ENCODE measurements at places on chromosomes 11 and 22.

DNA sequence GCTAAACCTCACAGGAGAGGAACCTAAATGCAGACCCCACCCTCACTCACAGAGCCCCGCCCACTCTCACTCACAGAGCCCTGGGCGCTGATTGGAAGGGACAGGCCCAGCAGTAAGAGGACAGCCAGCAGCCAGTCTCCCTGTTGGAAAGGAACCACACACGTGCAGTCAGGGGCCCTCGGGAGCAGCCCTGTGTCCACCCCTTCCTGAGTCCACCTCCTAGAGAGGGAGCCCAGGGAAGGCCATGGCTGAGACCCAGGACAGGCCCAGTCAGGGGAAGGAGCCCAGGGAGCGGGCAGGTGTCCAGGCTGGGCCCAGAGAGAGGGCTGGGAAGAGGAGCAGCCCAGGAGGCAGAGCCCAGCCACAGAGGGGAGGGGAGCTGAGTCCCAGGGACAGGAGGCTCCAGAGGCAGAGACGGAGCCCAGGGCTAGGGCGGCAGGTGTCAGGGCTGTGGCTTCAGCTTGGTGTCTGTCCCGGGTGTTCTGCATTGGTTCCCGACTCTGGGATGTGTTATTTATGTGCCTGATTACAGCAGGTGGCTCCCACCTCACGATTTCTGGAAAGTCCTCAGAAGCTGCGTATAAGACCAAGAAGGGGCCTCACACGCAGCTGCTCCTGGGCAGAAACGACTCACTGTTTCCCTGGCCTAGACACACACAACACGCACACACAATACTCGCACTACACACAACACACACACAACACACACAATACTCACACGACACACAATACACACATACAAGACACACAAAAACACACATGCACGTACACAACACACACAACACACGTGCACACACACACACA is 9.0 kb upstream of the APOBEC3H start:
- H3K4me1 ChIP-seq = peaks cover 84% of the 10 kb centered on the region
- H3K27me3 ChIP-seq = no peaks in the 10 kb centered on the region
- peak overlapping the region; percentile 97 for H3K27ac ChIP-seq
- DNase-seq = no peak
- no peak overlapping the region for H3K4me3 ChIP-seq
- H3K36me3 ChIP-seq = peaks cover 37% of the 10 kb centered on the region

GRCh38 chr11:14418801-14419417 is 59.9 kb upstream of the RRAS2 start:
- H3K4me3 ChIP-seq = no peak overlapping the region
- H3K27me3 ChIP-seq = no peaks in the 10 kb centered on the region
- no peak overlapping the region for H3K27ac ChIP-seq
- DNase-seq = no peak
- H3K36me3 ChIP-seq = no peaks in the 10 kb centered on the region

DNA sequence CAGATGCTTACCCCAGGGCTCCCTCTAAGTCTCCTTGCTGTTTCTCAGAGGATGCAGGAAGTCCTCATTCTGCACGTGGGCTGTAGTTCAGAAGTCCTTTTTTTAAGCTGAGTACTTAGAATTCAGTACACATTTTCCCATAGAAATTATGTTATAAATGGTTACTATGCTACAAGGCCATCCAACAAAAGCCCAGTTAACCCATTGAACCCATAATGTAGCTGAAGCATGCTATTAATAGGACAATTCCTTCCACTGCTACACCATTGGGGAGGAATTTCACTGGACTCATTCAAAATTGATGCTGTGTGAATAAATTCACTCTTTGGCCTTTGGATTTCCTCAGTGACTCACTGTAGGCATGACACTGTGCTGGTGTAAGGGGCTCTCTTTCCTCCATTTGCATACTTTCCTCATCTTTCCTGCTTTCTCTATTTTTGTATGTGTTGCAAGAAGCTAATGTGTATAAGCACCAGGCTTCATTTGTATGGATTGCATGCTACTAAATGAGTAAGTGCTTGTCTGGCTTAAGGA is 148.0 kb downstream of the NTM start:
- H3K27me3 ChIP-seq = no peaks in the 10 kb centered on the region
- H3K27ac ChIP-seq = no peak overlapping the region

DNA sequence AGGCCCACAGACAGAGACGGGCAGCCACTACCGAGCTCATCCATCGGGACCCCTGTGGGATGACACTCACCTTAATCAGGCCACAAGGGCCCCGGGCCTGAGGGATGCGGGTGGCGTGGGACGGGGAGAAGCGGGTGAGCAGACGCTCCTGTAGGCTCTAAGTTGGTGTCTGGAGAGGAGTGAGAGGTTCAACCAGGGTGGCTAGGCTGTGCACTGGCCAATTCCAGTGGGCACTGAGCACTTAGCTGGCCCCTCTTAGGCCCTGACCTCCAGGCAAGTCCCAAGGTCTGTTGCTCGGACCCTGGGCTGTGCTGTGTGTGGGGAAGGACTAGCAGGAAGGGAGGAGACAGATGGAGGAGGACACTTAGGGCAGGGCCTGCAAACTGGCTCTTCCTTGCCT is 139.3 kb downstream of the ST3GAL4 start:
- no peaks in the 10 kb centered on the region for H3K36me3 ChIP-seq
- H3K4me3 ChIP-seq = no peak overlapping the region

DNA sequence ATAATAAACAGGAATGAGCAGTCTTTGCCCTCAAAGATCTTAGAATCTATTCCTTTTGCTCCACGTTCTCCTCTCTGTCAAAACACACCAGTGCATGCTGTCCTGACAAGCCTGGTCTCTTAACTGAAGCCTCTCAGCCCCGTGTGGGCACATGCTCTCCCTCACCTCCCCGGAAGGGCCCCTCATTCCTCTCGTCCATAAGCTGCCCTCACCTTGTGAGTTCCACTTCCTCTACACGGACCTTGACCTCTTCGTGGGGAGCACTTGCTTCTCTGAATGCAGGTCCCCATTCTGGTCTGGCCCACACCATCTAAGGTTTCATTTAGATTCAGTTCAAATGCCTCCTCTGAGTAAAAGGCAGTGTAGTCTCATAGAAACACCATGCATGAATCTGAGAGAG is 412.3 kb upstream of the SYN3 start:
- no peaks in the 10 kb centered on the region for H3K27me3 ChIP-seq
- peak overlapping the region; percentile 25 for H3K27ac ChIP-seq
- H3K4me3 ChIP-seq = no peak overlapping the region
- H3K4me1 ChIP-seq = no peaks in the 10 kb centered on the region

DNA sequence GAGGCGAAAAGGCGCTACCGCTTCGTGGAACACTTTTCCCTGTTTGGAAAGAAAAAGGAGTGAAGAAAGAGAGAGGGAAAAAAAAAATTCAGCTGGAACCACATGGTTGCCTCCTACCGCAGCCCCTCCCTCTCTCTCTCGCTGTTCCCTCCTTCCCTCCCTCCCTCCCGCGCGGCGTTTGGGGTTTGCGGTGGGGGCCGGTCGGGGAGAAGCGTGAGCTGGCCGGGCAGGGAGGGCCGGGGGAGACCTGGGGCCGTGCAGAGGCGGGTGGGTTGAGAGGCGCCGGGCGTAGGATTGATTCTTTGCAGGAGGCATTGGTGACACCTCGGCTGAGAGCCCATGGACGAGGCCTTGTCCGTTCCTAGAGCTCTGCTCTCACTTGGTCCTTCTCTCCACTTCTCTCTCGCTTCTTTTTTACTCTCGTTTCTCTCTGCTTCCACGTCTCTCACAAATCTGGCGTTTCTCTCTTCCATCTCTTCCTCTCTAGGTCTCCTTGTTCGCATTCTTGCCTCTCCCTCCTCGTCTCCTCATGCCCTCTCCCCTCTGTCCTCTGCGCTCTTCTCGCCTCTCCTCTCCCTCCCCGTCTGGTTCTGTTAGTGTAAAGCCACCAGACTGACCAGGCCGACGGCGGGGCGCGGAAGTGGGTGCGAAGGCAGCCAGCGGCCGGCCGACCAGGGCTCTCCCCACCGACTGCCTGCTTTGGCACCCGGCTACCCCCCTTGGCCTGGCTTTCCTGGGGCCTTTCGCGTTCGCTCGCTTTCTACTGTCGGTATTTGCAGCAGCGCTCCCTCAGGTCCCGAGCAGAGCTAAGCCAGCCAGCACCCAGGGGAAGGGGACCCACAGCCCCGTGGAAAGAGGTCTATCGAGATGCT is at the start of gene CLMP:
Gene CLMP, minus strand, starts transcription at position 61 of the 872 bp plus-strand sequence. CDS start 308 bp downstream, outside the sequence.
- peaks cover 77% of the 10 kb centered on the region for H3K27me3 ChIP-seq
- H3K4me3 ChIP-seq = peak within 1 kb of the TSS; percentile 60
- peaks cover 29% of the 10 kb centered on the region for H3K4me1 ChIP-seq
- no peak for DNase-seq
- H3K27ac ChIP-seq = no peak within 1 kb of the TSS
- H3K36me3 ChIP-seq = peaks cover 2% of the 10 kb centered on the region

- H3K27ac ChIP-seq = no peak overlapping the region
- H3K4me3 ChIP-seq = no peak overlapping the region
- H3K27me3 ChIP-seq = no peaks in the 10 kb centered on the region
- peaks cover 13% of the 10 kb centered on the region for H3K36me3 ChIP-seq
These were observed 154.8 kb downstream of the UVRAG start for GRCh38 chr11:75969626-75970308.

DNA sequence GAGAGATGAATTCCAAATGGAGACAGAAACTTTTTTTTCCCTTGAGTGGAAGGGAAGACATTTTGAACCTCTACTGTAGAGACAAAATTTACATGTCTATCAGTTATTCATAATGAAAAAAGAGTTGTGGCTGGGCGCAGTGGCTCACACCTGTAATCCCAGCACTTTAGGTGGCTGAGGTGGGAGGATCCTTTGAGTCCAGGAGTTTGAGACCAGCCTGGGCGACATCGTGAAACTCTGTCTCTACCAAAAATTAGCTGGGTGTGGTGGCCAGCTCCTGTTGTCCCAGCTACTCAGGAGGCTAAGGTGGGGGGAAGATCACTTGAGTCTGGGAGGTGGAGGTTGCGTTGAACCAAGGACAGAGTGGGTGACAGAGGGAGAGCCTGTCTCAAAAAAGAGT is 4.1 kb downstream of the EED start:
- H3K27me3 ChIP-seq = no peaks in the 10 kb centered on the region
- DNase-seq = no peak
- H3K4me1 ChIP-seq = peaks cover 51% of the 10 kb centered on the region
- peaks cover 33% of the 10 kb centered on the region for H3K36me3 ChIP-seq

- no peak for DNase-seq
- H3K4me1 ChIP-seq = no peaks in the 10 kb centered on the region
- peaks cover 11% of the 10 kb centered on the region for H3K27me3 ChIP-seq
- no peaks in the 10 kb centered on the region for H3K36me3 ChIP-seq
- no peak overlapping the region for H3K4me3 ChIP-seq
These were observed 36.0 kb upstream of the ACCSL start for GRCh38 chr11:44011797-44012196.

Measured in activated CD4-positive, alpha-beta T cell treated with anti-CD3 and anti-CD28 coated beads, Interleukin-2, amount 10 ng/mL, durations not matched to agents 7 days and 5 days (primary cell).